ENCODE measurements at places on chromosomes 4 and X.

GRCh38 chr4:24956763-24957162 lies 43.9 kb upstream of the CCDC149 start:
- DNase-seq = no peak

DNA sequence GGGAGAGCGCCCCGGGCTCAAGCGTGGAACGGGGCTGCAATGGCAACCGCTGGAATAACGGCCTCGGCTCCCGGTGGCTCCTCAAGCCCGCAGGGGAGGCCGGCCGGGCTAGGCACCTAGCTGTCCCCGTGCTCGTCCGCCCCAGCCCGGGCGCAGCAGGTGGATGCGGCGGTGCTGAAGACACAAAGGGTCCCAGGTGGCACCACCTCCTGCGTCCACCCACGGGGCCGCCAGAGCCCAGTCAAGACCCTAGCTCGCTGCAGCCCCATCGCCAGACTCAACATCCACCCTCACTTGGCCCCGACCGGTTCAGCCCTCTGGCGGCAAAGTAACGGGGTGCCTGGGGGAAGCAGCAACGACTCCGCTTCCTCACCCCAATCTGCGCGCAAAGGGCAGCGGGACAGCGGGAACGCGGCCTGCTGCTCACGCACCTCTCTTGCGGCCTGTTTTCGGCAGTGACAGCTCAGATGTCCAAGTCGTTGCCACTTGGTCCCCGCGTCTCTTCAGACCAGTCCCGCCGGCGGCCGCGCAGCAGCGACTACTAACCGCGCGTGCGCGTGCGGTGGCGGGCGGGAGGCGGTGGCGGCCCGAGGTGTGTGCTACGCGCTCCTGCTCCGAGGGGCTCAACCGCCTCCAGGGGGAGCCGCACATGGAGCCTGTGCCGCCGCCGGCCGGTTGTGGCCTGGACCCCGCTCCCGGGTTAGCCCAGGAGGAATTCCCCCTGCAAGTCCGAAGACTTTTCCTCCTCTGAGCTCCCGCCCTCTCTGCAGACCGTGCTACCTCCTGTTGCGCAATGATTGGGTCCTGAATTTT lies at the start of gene CLGN:
CLGN (minus strand) TSS at position 543 of the 813 bp plus-strand sequence. CDS start 14,570 bp downstream, outside the sequence.
- peak; percentile 81 for DNase-seq

- DNase-seq = no peak
These were observed 36.3 kb downstream of the PIGG start for GRCh38 chr4:535181-535923.

DNA sequence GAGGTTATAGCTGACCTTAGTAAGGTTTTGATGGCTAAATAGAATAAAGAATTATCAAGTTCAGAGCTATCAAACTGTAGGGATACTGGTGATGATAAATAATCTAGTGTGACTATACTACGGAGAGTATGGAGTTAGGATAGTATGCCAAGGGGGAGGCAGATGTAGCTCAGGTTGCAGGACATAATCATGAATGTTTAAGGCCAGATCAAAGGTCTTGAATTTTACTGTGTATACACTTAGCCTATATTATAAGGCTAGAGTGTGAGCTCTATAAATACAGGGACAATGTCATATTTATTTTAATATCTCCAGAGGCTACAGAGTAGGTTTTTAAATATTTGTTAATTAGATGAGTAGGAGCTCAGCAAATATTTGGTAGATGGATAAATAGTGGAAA lies 131.1 kb upstream of the STIM2 start:
- DNase-seq = no peak

DNA sequence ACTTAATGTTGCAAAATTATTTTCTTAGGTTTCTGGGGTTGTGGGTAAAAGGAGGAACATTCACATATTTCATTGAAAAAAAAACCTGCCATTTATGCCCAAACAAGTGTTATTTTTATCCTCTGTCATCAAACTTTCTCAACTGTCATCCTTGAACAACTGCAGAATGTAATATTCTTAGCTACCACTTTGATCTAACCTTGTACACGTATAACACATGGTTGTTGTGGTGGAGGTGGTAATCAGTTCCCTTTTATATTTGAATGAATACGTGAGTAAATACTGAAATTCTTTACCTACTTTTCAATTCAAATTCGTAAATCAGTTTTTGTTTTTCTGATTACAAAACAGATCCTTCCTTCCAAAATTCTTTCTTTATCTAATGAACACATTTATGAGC lies 3.8 kb upstream of the AMMECR1 start:
- no peak for DNase-seq

DNA sequence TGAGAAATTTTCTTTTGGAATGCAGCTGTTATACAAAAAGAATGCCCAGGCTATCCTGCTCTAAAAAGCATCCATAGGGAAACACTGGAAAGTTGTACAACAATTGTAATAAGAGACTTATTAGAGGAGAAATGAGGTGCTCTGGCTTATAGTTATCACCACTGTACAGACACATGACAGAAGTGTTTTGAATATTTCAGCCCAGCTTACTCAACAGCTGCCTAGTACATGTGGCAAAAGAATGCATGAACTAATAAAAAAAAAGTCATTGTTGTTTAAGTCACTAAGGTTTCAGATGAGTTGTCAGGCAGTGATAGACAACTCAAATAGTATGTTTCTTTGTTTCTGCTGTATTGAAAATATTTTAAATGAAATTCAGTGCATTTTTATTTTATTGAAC lies 307.7 kb downstream of the GPM6A start:
- DNase-seq = no peak

GRCh38 chr4:52910115-52910514 lies 48.0 kb downstream of the RASL11B start:
- no peak for DNase-seq

- DNase-seq = no peak
These were observed 93.6 kb downstream of the IRF2 start for GRCh38 chr4:184380707-184381106.

GRCh38 chrX:74232859-74233258 lies 71.1 kb upstream of the ZCCHC13 start:
- no peak for DNase-seq

GRCh38 chr4:129231945-129232588 lies 136.1 kb downstream of the C4orf33 start:
- DNase-seq = peak; percentile 19

GRCh38 chrX:73563738-73564068 lies 706 bp downstream of the CHIC1 start:
- no peak for DNase-seq

Measured in NCI-H146 (cell line).